Stimulated activated CD4-positive, alpha-beta T cell treated with anti-CD3 and anti-CD28 coated beads, TNF-alpha, amount 100 ng/mL, for 48 hours (primary cell): ENCODE measurements at places on chromosomes 4 and X.

- DNase-seq: no peak
Observed at GRCh38 chrX:49067285-49068120, 6.3 kb downstream of the PRAF2 start.

GRCh38 chr4:188403272-188403671, 264.0 kb downstream of the TRIML1 start:
- DNase-seq: no peak

GRCh38 chr4:164765833-164766232, 11.9 kb downstream of the SMIM31 start:
- DNase-seq: no peak

DNA sequence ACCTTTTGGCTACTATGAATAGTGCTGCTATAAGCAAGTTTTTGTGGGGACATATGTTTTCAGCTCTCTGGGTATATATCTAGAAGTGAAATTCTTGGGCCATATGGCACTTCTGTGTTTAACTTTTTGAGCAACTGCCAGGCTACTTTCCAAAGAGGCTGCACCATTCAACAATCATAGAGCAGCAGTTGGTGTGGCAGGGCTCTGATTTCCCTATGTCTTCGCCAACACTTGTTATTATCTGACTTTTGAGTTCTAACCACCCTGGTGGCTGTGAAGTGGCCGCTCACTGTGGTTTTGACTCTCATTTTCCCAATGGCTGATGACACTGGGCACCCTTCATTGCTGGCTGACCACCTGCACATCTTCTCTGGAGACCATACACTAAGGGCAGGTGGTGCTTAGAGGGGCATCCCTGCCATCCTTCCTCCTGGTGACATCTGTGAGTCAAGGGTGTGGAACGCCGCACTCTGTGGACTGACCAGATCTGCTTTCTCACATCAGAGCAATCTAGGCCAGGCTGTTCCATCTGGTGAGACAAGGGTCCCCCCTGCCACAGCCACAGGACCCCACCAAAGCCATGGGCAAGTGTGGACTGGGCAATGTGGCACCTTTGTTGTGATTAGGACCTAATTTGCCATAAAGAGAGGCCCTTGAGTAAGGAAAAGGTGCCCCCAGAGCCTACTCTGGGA, 49.6 kb downstream of the ZFYVE28 start:
- DNase-seq: no peak

- no peak for DNase-seq
Observed at GRCh38 chrX:67717571-67717970, 173.8 kb downstream of the AR start.

DNA sequence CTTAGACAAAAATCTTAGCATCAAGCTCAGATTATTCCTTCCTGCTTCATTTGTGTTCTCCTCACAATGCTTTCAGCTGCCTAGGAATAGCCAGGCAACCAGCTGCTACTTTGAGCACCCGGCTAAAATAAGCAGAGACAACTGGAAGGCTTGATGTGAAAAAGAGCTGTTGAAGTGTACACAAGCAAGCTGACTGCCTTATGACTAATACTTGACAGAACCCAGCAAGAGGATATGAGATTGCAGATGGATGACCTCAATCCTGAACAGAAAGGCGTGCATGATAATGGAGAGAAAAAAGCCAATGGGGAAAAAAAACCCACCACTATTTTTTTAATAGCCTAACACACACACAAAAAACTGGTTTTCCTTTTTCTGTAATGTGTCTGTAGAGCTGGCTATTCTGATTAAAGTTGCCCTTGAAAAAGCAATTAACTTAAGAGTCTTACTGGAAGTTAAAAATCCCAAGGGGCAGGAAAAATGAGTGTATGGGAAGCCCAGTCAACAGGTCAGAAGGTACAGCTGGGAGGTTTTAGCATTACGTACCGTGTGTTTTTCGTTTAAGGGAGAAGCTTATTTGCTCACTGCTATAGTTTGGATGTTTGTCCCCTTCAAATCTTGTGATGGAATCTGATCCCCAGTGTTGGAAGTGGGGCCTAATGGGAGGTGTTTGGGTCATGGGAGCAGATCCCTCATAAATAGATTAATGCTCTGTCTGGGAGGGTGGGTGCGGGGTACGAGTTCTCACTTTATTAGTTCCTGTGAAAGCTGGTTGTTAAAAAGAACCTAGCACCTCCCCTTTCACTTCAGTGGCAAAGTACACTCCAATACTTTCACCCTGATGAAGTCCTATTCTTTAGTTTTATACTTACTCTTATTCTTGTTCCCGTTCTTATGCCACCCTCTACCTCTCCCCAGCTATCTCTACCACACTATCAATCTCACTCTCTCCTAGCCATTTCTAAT, 37.1 kb upstream of the HERC6 start:
- no peak for DNase-seq
